Heart left ventricle (tissue), 16 donors: ENCODE measurements at places on chromosomes 3 and 15. TPM values are rescaled to one million over a fixed set of nuclear protein-coding genes. Genes with fewer than 3 reads are reported as not detected.
A peak's percentile ranks its signal among the peaks of the same experiment; 100 is the strongest.

Gene HOMER2
- 36.9 TPM for total RNA-seq

Gene EHHADH
- total RNA-seq: 18.7 TPM

Gene SLC51A
- total RNA-seq: not detected

Gene MYEF2
- 14.1 TPM for total RNA-seq

Gene AGBL1
- total RNA-seq: not detected

Gene SLC22A14
- total RNA-seq: not detected

Gene BUB1B
- total RNA-seq: not detected

Gene PPM1M
- total RNA-seq: 30.2 TPM

Gene MFN1
- 52.6 TPM for total RNA-seq

Gene LSM3
- 14.5 TPM for total RNA-seq

Gene AP3B2
- total RNA-seq: not detected

Gene UBA3
- total RNA-seq: 117 TPM

- DNase-seq: no peak
- H3K27me3 ChIP-seq: no peaks in the 10 kb centered on the region
- H3K27ac ChIP-seq: peak overlapping the region; percentile 63
- H3K4me3 ChIP-seq: no peak overlapping the region
- H3K4me1 ChIP-seq: peaks cover 9% of the 10 kb centered on the region
- peaks cover 56% of the 10 kb centered on the region for H3K36me3 ChIP-seq
These were observed 3.7 kb upstream of the PLA2G4F start for GRCh38 chr15:42160136-42160535.

DNA sequence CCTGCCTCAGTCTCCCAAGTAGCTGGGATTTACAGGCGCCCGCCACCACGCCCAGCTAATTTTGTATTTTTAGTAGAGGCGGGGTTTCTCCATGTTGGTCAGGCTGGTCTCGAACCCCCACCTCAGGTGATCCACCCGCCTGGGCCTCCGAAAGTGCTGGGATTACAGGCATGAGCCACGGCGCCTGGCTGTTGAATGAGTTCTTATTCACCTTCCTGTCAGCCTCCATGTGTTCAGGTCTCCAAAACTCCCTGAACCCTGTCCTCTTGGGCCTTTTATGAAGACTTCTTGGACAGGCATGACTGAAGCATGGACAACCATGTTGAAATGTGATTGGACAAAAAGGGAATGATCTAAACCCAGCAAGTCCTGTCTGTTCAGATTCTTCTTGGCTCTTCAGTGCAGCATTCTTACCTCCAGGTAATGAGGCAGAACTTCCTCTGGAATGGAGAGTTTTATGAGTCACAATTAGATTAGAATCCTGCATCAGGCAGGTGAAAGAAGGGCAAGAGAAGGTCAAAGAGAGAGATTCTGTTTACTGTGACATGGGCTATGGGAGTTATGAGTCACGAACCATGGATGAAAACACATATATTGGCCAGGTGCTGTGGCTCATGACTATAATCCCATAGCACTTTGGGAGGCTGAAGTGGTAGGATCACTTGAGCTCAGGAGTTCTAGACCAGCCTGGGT, 23.1 kb upstream of the EIF4A2 start:
- H3K4me1 ChIP-seq: no peaks in the 10 kb centered on the region
- no peak overlapping the region for H3K27ac ChIP-seq
- peaks cover 4% of the 10 kb centered on the region for H3K27me3 ChIP-seq
- no peak for DNase-seq
- no peak overlapping the region for H3K4me3 ChIP-seq
- no peaks in the 10 kb centered on the region for H3K36me3 ChIP-seq

DNA sequence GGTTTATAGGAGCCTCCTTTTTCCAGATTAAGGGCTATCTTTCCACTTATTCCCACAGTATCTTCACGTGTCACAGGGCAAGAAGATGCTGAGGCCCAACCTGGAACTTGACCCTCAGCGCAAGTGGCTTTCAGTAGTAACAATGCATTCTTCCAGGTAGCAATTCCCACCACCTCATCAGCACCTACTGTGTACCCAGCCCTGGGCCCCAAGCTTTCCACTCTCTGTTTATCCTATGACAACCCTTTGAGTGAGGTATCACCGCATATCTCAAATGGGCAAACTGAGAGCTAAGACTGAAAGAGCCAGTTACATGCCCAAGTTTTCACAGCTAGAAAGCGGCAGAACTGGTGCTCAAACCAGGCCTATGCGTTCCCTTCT, 88.2 kb downstream of the CPN2 start:
- H3K36me3 ChIP-seq: no peaks in the 10 kb centered on the region
- peaks cover 14% of the 10 kb centered on the region for H3K4me1 ChIP-seq
- no peaks in the 10 kb centered on the region for H3K27me3 ChIP-seq
- DNase-seq: no peak

GRCh38 chr15:61050844-61051568, 178.1 kb downstream of the RORA start:
- H3K36me3 ChIP-seq: no peaks in the 10 kb centered on the region
- H3K4me1 ChIP-seq: peaks cover 10% of the 10 kb centered on the region
- no peak overlapping the region for H3K4me3 ChIP-seq
- DNase-seq: no peak
- no peak overlapping the region for H3K27ac ChIP-seq
- no peaks in the 10 kb centered on the region for H3K27me3 ChIP-seq

DNA sequence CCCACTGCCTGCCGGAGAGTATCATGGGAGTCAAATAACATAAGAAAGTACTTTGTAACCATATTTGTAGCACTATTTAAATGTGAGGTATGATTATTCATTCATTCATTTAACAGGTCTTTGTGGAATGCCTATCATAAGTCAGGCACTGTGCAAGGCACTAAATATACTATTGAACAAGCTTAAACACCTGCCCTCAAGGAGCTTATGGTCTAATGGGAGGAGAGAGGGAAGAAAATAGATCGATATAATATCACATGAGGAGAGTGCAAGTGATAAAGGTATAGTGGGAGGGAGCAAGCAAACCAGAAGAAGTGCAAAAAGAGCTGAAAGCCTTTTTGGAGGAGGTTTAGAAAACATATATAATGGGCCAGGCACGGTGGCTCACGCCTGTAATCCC, 3.3 kb upstream of the HERC1 start:
- H3K36me3 ChIP-seq: no peaks in the 10 kb centered on the region
- DNase-seq: no peak
- H3K27me3 ChIP-seq: no peaks in the 10 kb centered on the region
- H3K4me3 ChIP-seq: no peak overlapping the region
- H3K27ac ChIP-seq: no peak overlapping the region

GRCh38 chr3:65706301-65706700, 332.4 kb downstream of the MAGI1 start:
- no peaks in the 10 kb centered on the region for H3K4me1 ChIP-seq
- H3K27ac ChIP-seq: no peak overlapping the region
- no peak overlapping the region for H3K4me3 ChIP-seq

DNA sequence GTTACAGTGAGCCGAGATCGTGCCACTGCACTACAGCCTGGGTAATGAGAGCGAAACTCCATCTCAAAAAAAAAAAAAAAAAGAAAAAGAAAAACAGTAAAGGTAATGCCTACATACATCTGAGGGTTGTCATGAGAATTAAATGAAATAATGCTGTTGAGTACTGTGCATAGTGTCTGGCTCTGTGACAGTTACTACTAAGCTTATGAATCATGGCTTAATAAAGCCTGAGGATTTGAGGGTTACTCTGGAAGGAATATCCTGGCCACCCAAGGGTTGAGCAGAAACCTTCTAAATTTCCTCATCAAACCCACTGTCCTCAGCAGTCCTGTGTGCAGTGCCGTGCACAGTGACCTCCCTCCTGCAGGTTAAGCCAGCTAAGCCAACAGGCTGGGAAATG, 26.8 kb upstream of the ELP6 start:
- H3K4me1 ChIP-seq: no peaks in the 10 kb centered on the region
- H3K27me3 ChIP-seq: no peaks in the 10 kb centered on the region
- no peak for DNase-seq
- H3K27ac ChIP-seq: no peak overlapping the region
- no peak overlapping the region for H3K4me3 ChIP-seq

- no peaks in the 10 kb centered on the region for H3K27me3 ChIP-seq
- no peak overlapping the region for H3K27ac ChIP-seq
- no peaks in the 10 kb centered on the region for H3K36me3 ChIP-seq
These were observed 19.6 kb downstream of the SLCO3A1 start for GRCh38 chr15:91873138-91873536.

DNA sequence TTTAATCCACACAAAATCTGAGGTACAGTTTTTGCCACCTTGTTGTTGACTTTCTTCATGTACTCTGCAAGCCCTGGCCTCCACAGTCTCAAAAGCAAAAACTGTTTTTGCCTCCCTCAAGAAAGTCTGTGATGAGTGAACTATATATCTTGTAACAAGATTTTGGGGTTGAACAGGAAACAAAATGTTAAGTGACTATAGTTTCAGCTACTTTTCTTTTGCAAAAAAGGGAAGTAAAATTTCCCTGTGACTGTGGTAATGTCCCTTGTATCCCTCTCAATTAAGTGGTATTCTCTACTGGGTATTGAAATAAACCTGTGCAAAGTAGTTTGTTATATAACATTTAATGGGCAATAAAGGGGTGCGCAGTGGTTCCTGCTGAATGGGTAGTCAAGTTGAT, 21.3 kb upstream of the SCAANT1 start:
- H3K27ac ChIP-seq: no peak overlapping the region
- no peaks in the 10 kb centered on the region for H3K27me3 ChIP-seq

- no peaks in the 10 kb centered on the region for H3K4me1 ChIP-seq
- no peak for DNase-seq
- H3K27ac ChIP-seq: no peak overlapping the region
- no peaks in the 10 kb centered on the region for H3K27me3 ChIP-seq
- no peak overlapping the region for H3K4me3 ChIP-seq
- no peaks in the 10 kb centered on the region for H3K36me3 ChIP-seq
These were observed 557.2 kb downstream of the TUSC7 start for GRCh38 chr3:117266806-117267205.

- peaks cover 53% of the 10 kb centered on the region for H3K4me1 ChIP-seq
- no peaks in the 10 kb centered on the region for H3K27me3 ChIP-seq
- no peaks in the 10 kb centered on the region for H3K36me3 ChIP-seq
- H3K27ac ChIP-seq: peak overlapping the region; percentile 41
- peak; percentile 51 for DNase-seq
- H3K4me3 ChIP-seq: no peak overlapping the region
These were observed 25.2 kb downstream of the OXNAD1 start for GRCh38 chr3:16290007-16290826.

DNA sequence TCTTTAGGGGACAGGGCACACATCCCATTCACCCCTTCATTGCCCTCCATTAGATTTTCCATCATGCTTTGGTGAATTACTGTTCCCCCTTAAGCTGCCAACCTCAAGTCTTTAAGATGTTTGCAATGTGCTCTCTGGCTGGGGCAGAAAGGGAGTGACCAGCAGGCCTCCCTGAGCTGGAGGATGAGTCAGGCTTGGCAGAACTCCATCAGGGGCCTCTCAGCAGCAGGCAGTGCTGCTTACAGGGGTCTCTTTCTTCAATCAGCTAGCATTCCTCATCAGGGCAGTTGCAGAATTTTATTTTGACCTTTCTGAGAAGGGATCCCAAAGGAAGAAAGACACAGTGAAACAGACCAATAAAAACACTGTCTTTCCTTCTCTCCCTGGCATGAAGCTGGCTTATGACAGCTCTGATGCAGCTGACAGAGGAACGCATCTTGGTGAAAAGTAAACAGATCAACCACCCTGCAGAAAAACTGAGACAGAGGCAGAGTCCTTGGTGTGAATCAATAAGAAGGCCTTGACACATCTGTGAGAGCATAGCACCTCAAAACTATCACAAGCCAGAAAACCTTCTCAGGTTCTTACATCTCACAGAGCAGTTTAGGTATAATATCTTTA, 88.7 kb upstream of the MRPL3 start:
- no peaks in the 10 kb centered on the region for H3K36me3 ChIP-seq
- H3K27ac ChIP-seq: no peak overlapping the region
- no peak for DNase-seq
- no peak overlapping the region for H3K4me3 ChIP-seq
- no peaks in the 10 kb centered on the region for H3K27me3 ChIP-seq

- no peaks in the 10 kb centered on the region for H3K4me1 ChIP-seq
- H3K36me3 ChIP-seq: no peaks in the 10 kb centered on the region
- no peaks in the 10 kb centered on the region for H3K27me3 ChIP-seq
- no peak overlapping the region for H3K27ac ChIP-seq
These were observed 164.7 kb upstream of the UBE2E2 start for GRCh38 chr3:23038471-23038870.

DNA sequence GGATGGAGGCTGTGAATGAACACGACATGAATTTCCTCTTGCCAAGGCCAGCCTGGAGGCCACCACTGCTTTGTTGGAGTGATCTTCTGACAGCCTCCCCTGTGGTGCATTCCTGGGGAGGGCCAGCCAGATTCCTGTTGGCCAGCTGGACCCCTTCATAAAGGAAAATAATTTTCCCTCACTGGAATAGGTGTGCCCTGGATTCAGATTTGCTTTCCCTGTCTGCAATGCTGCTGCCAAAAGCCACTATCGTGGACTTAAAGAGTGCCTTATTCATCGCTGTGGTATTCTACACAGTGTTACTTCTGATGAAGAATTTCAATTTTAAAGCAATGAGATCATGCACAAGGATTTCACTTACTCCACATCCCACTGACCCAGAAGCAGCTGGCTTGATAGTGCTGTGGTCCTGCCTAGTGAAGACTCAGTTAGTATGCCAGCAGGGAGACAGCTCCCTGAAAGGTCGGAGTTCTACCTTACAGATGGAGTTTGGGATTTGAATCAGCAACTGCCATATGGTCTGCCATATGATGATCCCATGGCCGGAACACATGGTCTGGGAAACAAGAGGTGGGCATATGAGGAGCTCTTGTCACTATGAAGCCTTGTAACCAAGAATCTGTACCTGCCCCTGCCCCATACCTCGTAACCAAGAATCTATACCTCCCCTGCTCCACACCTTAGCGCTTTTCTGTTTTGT, 145.2 kb downstream of the KLF13 start:
- no peak overlapping the region for H3K27ac ChIP-seq
- no peaks in the 10 kb centered on the region for H3K27me3 ChIP-seq
- no peak for DNase-seq
- H3K4me1 ChIP-seq: peaks cover 23% of the 10 kb centered on the region

DNA sequence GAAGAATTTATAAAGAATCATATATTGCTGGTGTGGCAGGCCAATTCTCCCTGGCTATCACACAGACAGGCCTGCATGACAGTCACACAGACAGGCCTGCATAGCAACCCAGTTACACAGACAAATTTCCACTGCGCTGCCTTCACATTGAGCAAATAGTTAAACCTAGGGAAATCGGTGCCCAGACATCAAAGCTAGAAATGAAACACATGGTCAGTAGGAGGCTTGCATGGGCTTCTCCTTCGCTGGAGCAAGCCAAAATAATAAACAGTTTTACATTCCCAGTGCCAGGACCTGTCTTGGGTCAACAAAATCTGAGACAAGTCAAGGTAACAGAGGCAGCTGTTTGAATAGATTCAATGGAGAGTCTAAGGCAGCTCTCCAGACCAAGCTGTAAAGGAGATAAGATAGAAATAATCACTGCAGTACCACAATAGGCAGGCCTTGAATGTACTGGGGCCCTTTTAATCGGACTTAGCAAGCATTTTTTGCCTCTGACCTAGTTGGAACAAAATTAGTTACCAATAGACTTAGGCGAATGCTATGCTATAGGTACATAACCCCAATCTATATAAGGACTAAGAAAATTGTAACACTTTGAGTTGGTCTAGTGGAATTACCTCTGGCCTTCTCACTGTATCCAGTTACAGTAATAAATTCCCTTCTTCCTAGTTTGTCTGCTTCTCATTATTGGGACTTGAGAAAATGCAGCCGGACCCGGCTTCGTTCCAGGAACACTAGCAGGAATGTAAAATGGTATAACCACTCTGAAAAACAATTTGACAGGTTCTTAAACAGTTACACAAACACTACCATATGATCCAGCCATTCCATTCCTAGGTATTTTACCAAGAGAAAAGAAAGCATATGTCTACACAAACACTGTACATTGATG, 274.7 kb upstream of the UBE2E2 start:
- no peaks in the 10 kb centered on the region for H3K27me3 ChIP-seq
- H3K27ac ChIP-seq: peak overlapping the region; percentile 18
- no peaks in the 10 kb centered on the region for H3K36me3 ChIP-seq
- DNase-seq: no peak
- H3K4me3 ChIP-seq: no peak overlapping the region
